Activated naive CD8-positive, alpha-beta T cell treated with anti-CD3 and anti-CD28 coated beads, Interleukin-2, amount 10 ng/mL, durations not matched to agents 7 days and 5 days (primary cell): ENCODE measurements at places on chromosomes 16 and 17. TPM values are rescaled to one million over a fixed set of nuclear protein-coding genes. Genes with fewer than 3 reads are reported as not detected.

Gene ASGR1
- 1.5 TPM for total RNA-seq

Gene SGCA
- total RNA-seq = not detected

Gene NHLRC4
- total RNA-seq = 3.6 TPM

- no peak for DNase-seq
Observed at GRCh38 chr17:19313066-19313745, 49.3 kb downstream of the B9D1 start.

DNA sequence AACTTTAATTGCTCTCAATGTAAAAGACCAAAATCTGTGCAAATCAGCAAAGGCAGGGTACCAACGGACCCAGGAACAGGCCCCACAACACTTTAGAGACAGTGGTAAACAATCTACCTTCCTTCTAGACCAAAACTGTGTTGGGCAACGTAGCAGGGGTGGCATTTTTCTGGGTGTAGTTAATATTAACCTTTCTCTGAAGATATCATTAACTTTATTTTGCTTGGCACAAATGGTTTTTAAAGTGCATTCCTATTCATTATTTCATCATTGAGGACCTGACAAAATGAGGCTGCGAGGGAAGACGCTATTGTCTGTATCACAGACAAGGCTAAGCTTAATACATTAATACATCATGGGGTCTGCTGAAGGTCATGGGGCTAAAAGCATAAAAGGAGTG, 37.9 kb upstream of the TRAP1 start:
- no peak for DNase-seq

DNA sequence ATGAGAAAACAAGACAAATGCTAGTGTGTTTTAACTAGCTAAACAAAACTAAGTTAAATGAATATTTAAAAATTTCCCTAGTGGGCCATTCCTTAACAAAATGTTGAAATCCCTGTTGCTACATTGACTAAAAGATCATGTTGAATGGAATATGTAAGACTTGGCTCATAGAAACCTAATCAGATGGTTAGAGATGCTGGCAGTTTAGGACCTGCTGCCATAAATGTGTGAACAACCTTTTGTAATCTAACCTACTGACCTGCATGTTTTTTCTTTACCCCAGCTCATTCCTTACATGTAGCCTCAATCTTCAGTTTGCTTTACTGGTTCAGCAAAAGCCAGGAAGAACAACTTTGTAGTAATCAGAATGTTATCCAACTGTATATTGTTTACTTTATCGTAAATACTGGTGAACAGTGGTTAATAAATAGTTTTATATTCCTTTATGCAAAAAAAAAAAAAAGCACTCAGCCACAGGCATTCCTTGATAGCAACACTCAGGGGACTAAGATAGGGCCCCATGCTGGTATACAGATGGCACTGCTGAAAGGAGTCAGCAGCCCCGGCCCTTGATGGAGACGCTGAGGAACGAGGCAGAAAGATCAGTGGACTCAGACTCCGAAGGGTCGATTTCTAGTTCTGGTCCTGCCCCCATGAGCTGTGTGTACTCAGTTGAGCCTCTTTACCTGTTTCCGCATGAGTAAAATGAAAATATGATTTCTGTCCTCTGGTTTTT, 78.2 kb downstream of the MARF1 start:
- no peak for DNase-seq

DNA sequence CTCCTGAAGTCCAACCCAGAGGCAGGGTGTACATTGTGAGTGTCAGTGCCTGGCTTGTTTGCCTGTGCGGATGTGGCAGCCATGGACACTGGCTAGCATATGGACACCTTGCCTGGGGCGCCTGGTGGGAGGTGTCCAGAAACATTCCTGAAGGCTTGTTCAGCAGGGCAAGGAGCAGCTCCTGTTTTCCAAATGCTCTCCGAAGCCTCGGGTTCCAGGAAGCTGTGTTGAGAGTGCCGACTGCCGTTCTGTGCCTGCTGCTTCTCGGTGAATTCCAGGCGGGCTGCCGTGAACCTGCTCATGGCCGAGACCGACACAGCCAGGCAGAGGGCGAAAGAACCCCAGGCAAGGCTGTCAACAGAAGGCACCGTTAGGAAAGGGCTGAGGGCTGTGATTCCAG, 10.9 kb upstream of the DHRS7C start:
- no peak for DNase-seq

GRCh38 chr17:64164596-64165285, 34.8 kb upstream of the ERN1 start:
- DNase-seq = no peak
